ENCODE measurements at places on chromosomes 3 and 15. TPM values are rescaled to one million over a fixed set of nuclear protein-coding genes. Genes with fewer than 3 reads are reported as not detected.

DNA sequence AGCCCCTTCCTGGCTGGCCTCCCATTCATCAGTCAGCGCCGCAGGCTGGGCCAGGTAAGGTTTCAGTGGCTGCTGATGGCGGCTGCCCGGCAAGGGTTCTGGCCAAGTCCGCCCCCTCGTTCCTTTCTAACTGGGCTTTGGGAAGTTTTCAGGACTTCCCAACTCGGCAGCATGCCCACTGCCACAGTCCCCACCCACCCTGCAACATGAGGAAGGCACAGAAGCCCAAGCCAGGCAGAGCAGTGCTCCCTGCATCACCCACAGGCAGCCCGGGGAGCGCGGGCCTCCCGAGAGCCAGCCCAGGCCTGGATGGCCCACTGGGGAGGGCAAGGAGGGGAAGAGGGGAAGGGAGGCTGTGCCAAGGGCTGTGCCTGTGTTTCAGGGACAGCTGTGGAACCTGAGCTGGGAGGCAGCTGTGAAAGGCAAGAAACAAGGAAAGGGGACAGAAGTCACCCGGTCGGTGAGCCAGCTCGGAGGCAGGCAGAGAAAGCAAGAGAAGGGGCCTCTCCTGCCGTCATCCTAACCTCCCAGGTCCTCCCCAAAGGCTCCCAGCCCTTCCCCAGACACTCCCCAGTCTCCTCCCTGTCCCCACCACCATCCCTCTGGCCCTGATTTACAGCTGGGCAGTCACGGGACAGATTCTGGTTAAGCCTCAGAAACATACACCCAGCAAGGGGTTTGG is 73.9 kb downstream of the CPN2 start:
- DNase-seq, result peak; percentile 52

DNA sequence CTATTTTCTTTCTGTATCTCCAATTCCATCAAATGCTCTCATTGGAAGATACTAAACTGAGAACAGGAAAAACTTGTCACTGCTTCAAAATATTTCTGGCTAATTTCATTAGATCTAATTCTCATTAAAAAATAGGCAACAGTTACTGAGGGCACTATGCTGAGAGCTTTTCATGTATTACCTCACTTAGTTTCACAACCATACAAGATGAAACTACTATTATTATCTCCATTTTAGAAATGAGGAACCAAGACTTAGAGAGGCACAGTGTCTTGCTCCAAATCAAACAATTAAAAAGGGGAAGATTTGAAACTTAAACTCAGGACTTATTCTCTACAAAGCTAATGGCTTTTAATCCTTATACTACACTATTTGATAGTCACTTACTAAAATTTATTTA is 7.2 kb upstream of the OTOL1 start:
- DNase-seq, result no peak

DNA sequence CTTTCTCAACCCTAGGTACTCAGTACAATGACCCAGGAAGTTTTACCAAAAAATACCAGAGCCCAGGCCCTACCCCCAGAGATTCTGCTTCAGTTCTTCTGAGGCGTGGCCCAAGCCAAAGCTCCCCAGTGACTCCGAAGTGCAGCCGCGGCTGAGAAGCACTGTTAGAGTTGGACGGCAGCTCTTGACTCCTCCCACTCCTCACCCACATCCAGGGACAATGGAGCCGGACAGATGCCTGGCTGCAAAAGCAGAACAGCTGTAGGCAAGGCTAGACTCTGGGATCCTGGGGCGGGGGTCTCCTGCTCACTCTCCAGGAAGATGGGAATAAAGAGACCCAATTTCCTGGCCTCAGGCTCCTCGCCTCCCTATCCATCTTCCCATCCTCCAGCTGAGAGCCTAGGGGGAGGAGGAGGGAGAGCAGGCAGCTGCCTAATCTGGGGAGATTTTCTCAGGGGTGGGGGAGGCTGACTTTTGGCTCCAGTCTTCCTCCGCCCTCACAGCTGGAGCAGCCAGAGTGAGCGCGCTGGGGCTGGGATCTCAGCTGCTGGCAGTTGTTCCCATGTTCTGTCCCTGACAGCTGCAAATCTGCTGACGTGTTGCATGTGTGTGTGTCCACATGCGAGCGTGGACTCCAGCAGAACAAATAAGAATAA is 223.8 kb downstream of the OPA1 start:
- peak; percentile 76 for DNase-seq

DNA sequence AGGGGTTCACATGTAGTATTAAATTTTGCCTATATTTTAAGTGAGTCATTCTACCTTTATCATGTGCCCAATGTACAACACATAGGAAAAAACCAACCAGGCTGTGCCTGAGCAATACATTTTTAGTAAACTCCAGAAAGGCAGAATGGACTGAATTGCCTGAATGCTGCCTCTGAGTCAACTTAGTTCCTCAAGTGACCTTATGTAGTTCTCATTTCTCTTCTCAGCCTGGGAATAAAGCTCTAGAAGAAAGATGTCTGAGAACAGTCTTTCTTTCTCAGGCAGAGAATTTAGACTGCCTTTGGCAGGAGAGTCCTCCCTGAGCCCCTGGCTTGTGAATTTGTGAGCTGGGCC is 13.0 kb downstream of the ST3GAL6 start:
- no peak for DNase-seq

The PSTPIP1 gene
- 7.2 TPM for total RNA-seq

The HRG gene
- not detected for total RNA-seq

The LSAMP gene
- total RNA-seq, result 5.1 TPM

The SH2D7 gene
- 2.4 TPM for total RNA-seq
